ENCODE measurements at places on chromosomes 11 and 22. TPM values are rescaled to one million over a fixed set of nuclear protein-coding genes. Genes with fewer than 3 reads are reported as not detected.

Gene SLC22A8
- total RNA-seq, result not detected

Gene AQP11
- 0.33 TPM for total RNA-seq

Gene OR5P2
- not detected for total RNA-seq

Gene MS4A12
- not detected for total RNA-seq

Gene C11orf21
- 68.0 TPM for total RNA-seq

Gene OR8A1
- total RNA-seq, result not detected

Gene CASP5
- total RNA-seq, result not detected

Gene SCGB1C1
- total RNA-seq, result not detected

Gene KRTAP5-8
- total RNA-seq, result 0.23 TPM

Gene OR5A1
- total RNA-seq, result not detected

Gene PLAAT4
- 128 TPM for total RNA-seq

Gene SYT13
- not detected for total RNA-seq

Gene XKR3
- total RNA-seq, result not detected

Gene CSF2RB
- total RNA-seq, result 0.43 TPM

Gene PACSIN3
- 3.5 TPM for total RNA-seq

Gene TRPM5
- total RNA-seq, result 0.05 TPM

Gene KRTAP5-9
- total RNA-seq, result not detected

Gene GAL3ST1
- total RNA-seq, result not detected

Gene SEZ6L
- total RNA-seq, result not detected
